NCI-H1092 treated with DMSO at 0.1 percent for 48 hours (cell line): ENCODE measurements at places on chromosomes 1 and 21.
A peak's percentile ranks its signal among the peaks of the same experiment; 100 is the strongest.

GRCh38 chr1:39220891-39221870, 16.7 kb downstream of the MACF1 start:
- no peak for DNase-seq

DNA sequence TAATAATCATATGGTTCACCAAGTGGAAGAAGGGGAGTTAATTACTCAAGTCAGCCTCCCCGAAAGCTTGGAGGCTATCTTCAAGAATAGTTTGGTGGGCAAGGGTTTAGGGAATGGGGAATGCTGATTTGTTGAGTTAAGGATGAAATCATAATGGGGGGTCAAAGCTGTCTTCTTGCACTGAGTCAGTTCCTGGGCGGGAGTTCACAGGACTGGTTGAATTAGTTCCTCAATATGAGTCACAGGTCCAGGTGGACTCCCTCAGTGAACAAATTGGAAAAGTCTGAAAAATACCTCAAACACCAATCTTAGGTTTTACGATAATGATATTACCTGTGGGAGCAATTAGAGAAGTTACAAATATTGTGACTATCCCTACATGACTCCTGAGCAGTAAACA, 115.2 kb upstream of the COA6 start:
- no peak for DNase-seq

GRCh38 chr1:41045740-41046139, 24.2 kb upstream of the SLFNL1 start:
- DNase-seq, result no peak

DNA sequence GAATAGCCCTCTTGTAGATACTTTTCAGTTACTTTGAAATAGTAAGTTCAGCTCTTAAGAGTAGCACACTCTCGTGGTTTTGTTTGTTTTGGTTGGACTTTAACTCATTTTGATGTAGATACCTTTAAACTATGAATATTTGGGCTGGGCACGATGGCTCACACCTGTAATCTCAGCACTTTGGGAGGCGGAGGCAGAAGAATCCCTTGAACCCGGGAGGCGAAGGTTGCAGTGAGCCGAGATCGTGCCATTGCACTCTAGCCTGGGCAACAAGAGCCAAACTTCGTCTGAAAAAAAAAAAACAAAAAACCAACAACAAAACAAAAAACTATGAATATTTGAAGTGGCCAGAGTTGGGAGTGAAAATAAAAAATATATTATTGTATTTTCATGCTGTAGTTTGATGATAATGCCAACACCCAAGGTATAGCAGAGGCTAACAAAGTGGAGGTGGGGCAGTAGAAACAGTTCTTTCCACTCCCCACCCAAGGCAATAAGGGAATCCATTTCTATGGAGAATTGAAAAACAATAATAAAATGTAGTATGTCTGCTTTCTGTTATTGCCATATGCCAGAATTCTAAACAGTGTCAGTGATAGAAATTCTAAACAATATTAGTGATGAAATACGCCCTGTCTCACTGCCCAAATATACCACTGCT, 1.7 kb downstream of the ZNF326 start:
- no peak for DNase-seq

DNA sequence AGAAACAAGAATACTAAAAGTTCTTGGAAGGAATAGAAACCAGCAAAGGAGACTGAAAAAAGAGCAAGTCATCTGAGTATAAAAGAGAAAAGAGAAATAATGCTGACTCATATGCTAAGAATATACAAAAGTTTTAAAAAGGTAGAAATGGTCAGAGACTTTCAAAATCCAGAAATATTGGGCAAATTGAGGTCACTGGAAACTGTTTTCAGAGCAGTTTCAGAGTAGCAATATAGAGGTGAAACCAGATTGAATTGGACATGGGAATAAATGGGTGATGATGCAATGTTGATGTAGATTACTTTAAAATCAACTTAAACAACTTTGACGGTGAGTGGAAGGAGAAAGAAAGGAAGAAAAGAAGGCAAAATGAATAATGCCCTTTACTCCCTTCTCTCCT, 1.8 kb upstream of the RPS6KC1 start:
- no peak for DNase-seq

DNA sequence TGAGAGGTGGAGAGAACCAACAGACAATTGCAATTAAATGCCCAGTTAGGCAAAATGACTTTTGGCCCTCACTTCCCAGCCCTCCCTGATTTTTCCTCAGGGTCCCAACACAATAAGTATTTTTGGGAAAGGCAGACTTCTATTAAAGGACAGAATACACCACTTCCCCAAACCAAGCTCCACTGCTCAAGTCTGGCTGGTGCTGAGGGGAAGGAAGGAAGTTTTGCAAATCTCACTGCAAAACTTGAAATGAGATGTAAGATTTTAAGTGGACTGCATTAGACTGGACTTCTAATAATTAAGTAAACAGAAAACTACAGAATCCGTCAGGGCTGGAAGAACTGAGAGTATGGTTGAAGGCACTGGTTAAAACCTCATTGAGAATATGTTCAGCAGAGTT, 32.2 kb upstream of the CD1D start:
- DNase-seq, result no peak

DNA sequence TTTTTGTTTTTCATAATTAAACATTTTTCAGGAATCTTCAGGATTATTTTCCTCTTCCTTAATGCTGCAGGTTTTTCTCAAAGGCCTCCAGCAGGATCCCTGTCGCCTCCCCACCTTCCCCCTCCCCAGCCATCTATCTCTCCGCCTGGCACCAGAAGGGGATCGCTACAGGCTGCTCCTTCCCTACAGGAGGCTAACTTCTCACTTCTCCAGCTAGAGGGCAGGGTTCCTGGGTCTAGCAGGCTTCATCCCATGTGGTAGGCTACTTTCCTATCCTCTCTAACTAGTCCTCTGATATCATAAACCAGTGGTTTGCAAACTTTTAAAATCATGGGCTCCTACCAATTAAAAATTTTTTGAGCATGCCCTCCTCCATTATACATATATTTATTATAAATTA, 104.1 kb downstream of the KCNN3 start:
- DNase-seq, result peak; percentile 28

- no peak for DNase-seq
Observed at GRCh38 chr1:165490175-165490574, 45.2 kb upstream of the RXRG start.

- no peak for DNase-seq
Observed at GRCh38 chr1:218953386-218953785, 220.3 kb upstream of the LYPLAL1 start.

DNA sequence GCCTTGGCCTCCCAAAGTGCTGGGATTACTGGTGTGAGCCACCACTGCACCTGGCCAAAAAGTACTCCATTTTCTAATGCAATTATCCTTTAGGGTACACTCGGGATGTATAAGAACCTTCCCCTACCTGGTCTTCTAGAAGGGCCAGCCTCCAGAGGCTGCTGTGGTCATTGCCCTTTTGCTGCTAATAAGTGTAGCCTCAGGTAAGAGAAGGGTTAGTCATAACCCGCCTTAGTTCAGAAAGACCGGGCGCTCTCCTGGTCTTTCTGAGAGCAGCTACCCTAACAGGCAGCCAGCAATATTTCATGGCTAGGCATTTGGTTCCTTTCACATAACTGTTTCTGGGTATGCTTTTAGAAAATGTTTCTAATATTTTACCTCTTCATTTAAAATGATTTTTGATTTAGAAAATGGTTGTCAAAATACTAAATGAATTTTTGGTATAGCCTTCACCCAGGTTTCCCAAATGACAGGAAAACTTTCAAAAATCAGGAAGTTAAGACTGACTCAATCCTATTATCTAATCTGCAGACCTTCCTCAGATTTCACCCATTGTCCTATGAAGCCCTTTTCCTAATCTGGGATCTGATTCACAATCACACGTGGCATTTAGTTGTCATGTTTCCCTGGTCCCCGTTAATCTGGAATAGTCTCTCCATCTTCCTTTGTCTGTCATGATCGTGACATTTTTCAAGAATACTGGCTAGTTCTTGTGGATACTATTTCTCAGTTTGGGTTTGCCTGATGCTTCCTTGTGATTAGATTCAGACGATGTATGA, 479.0 kb downstream of the SIPA1L2 start:
- no peak for DNase-seq
